ENCODE measurements at places on chromosomes 2 and 18.

DNA sequence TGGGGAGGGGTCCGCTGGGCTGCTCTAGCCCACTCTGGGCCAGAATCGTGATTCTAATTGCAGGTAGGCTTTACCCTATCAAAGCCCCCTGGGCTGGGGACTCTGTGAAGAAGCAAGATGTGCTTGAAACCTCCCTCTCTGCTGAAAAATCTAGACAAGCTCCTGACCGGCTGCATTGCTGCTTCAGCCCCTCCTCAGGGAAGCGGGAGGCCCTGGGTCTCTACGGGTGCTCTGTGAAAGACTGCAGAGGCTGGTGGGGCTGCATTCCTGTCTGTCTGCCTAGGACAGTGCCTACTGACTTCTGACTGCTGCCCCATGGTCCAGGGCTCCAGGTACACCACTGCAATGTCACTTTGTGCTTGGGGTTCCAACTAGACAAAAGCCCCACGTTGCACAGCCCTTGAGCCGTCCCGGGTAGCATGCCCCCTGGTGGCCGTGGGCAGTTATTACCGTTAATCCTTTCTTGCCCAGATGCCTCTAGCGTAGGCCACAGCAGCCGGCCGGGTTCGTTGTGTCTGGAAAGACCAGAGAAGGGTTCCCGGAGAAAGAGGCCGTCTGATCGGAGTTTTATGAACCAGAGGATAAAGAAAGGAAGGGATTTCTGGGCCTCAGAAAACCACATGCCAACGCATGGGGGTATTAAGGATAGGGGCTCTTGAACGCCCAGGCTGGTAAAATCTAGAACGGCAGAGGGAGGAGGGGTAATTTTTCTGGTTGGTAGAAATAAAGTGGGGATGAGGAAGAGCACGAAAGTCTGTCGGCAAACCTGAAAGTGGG lies 15.9 kb upstream of the C1QL2 start:
- DNase-seq: peak; percentile 69

GRCh38 chr18:55588111-55588869 lies at the start of gene TCF4:
TCF4 (minus strand) TSS chr18:55588192; CDS start chr18:55587116, 1,076 bp downstream.
- DNase-seq: peak; percentile 60

- DNase-seq: no peak
These were observed 159.6 kb upstream of the LMAN1 start for GRCh38 chr18:59518705-59519104.

- no peak for DNase-seq
These were observed 139.7 kb downstream of the BCL11A start for GRCh38 chr2:60413814-60414168.

- no peak for DNase-seq
These were observed 113.9 kb downstream of the HNMT start for GRCh38 chr2:138078153-138078552.

GRCh38 chr2:238924032-238924431 lies 76.1 kb downstream of the TWIST2 start:
- no peak for DNase-seq

- no peak for DNase-seq
These were observed 5.3 kb upstream of the SP3 start for GRCh38 chr2:173970516-173970924.

DNA sequence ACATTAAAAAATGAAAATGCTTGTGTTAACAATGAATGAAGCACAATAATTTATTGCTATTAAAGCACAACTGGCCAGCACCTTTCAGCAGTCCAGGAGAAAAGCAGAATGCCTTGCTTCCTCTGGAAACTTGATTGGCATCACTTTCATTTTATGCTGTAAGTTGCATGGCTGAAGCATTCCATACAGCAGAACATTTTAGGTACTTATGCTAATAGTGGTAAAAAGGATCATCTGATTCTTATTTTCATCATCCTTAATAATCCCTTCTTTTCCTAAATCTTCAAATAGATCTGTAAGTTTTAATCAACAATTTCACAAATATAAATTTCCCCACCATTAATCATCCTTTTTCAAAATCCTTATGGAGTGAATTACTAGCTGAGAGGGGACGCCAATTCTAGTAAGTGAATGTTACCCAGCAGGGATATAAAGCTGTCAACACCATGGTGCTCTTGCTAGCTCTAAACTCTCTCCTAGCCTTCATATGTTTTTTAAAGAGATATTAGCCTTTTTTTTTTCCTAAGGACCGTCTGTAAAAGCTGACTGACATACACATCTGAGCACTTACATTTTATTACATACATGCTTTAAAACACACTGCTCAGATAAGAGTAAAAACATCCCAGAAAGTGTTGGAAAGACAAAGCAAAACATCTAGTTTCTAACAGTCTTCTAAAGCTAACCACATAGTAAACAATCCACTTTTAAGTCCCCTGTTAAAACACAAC lies 5.3 kb downstream of the SATB2 start:
- no peak for DNase-seq

DNA sequence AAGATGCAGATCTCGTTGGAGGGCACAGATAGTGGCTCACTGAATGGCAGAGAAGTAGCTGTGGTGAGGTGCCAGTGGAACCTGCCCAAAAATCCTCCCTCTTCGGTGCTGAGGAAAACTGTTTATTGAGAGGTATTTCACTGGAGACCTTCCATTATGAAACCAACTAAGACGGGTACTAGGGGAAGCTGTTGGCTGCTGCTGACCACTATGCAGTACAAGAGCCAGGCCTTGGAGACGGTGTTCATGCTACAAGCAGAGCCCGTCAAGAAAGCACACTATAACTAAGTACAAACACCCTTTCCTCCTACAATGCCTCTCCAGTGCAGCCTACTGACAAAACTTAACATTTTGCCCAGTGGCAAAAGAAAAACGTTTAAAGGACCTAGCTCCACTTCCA lies 4.6 kb downstream of the ARL5A start:
- DNase-seq: no peak

- DNase-seq: no peak
These were observed 146.5 kb upstream of the MMADHC start for GRCh38 chr2:149733936-149734685.

DNA sequence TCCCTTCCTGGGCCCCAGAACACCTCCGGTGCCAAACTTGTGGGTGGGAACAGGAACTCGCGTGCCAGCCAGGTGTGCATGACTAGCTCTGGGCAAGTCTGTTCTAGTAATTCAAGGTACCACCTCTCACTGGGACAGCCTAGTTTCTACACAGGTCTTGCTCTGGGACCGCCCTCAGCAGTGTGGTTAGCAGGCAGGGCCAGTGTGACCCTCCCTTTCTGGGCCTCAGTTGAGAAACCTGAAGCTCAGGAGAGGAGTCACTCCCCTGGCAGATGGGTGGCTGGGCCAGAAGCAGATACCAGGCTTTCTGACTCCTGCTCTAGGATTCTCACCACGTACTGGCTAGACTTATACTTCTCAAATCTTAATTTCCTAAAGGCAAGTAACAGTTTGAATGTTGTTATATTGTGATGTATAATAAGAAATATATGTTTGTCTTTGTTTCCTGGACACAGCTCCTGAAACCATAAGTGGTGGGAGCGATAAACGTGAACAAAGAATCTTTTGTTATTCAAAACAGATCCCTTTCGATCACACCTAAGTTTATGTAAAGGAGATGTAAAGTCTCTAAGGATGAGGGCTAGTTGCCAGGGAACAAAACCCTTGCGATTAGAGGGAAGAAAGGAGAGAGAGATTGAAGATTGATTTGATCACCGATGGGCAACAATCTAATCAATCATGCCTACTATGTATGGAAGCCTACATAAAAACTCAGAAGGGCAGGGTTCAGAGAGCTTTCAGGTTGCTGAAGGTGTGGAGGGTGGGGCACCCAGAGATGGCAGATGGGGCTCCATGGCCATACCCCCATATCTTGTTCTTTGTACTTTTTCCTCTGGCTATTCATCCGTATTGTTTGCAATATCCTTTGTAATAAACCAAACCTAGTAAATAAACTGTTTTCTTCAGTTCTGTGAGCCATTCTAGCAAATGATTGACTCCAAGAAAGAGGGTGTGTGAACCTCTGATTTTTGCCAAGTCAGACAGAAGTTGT lies 952 bp upstream of the UGT1A6 start:
- no peak for DNase-seq

- DNase-seq: no peak
These were observed 1.8 kb upstream of the ZC3H8 start for GRCh38 chr2:112256654-112257053.

- no peak for DNase-seq
These were observed 70.6 kb upstream of the GLS start for GRCh38 chr2:190809876-190810525.

GRCh38 chr18:77208964-77209363 lies 40.7 kb upstream of the GALR1 start:
- no peak for DNase-seq

- DNase-seq: no peak
These were observed 33.7 kb upstream of the NTSR2 start for GRCh38 chr2:11703700-11704099.

DNA sequence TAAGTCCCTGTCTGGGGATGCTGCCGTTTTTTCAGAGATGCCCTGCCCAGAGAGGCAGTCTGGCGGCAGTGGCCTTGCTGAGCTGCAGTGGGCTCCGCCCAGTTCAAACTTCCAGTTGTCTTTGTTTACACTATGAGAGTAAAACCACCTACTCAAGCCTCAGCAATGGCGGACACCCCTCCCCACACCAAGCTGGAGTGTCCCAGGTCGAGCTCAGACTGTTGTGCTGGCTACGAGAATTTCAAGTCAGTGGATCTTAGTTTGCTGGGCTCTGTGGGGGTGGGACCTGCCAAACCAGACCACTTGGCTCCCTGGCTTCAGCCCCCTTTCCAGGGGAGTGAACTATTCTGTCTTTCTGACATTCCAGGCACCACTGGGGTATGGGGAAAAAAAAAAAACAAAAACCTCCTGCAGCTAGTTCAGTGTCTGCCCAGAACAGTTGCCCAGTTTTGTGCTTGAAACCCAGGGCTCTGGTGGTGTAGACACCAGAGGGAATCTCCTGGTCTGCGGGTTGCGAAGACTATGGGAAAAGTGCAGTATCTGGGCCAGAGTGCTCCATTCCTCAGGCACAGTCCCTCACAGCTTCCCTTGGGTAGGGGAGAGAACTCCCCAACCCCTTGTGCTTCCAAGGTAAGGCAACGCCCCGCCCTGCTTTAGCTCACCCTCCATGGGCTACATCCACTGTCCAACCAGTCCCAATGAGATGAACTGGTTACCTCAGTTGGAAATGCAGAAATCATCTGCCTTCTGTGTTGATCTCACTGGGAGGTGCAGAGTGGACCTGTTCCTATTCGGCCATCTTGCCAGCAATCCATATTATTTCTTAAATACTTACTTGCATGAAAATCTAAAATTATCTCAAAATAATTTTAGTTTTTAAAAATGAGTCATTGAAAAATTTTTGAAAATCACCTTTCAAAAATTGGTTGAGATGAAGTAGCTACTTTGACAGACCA lies 338.0 kb downstream of the OSR1 start:
- no peak for DNase-seq
